ENCODE measurements at places on chromosomes 4 and X.

- DNase-seq = no peak
Observed at GRCh38 chrX:40720339-40720738, 15.0 kb downstream of the MED14 start.

DNA sequence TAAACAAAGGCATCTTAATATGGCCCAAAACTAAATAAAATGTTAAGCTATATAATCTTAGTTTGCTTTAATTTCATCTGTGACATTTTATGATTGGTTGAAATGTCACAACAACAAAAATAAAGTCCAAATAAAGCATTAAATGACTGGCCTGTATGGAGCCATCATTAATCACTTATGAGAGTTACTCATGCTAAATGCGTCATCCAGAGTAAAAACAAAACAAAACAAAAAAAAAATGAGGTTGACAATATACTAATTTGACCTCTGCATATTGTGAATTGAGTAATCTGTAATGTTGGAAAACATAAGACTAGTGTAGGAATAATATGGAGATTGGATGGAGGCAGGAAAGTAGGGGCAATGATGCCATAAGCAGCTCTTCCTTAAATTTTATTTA lies 139.7 kb downstream of the MAPK10 start:
- no peak for DNase-seq

DNA sequence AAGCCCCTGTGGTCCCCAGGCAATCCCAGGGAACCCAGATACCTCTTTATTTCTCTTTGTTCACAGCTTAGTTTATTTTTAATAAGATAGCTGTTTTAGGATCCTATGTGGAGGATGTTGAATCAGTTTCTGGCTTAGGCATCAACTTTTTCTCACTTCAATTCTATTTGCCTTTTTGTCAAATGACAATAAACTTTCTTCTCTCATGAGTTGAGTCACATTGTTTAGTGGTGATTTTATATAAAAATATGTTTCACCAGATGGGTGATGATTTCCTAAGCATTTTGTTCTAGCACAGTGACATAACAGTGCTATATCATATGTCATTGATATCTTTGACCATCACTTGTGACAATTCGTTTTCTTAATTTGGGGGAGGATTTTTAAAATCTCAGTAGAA lies 198.1 kb upstream of the PUDP start:
- DNase-seq = no peak

- DNase-seq = no peak
Observed at GRCh38 chr4:110878413-110878812, 255.5 kb upstream of the PITX2 start.

- no peak for DNase-seq
Observed at GRCh38 chr4:20474119-20474518, 222.4 kb downstream of the SLIT2 start.

DNA sequence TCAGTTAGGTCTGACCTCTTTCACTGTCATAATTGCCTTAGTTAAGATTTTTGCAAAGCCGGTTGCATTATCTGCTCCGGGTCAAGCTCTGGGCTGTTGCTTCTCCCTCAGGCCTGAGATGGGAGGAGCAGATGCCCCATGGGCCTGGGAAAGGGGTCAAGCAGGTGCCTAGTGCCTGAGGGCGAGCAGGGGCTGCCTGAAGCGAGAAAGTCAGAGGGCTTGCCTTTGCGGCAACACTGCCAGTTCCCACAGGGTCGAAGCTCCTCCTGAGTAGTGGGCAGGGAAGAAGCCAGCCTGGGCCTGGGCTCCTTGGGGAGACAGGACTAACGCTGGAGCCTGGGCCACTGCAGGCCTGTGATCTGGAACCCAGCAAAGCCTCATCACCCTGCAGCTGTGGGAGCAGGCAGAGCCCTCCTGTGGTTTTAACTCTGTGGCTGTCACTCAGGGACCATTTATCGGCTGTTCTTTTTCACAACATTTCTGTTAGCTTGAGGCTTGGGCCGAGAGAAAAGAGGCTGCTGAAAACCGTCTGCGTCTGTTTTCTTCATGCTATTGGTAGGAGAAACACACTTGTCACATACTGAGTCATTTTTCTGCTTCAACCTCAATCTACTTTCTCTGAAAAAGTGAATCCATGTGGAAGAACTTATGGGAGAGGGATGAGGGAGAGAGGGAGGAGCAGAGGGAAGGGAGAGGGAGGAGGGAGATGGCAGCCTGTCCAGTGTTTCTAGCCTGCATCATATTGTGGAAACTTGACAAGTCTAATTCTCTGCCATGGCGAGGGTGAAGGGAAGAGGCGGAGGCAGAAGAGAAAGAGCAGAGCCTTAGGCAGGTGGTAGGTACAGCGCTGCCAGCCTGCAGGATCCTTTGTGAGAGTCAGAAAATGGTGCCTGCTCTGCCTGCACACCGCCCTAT lies 68.4 kb downstream of the RHOH start:
- peak; percentile 27 for DNase-seq

Data from NCI-H2171 (cell line).